Stimulated activated CD4-positive, alpha-beta T cell treated with anti-CD3 and anti-CD28 coated beads, Interleukin-2, amount 100 ng/mL, for 48 hours (primary cell): ENCODE measurements at places on chromosomes 1 and 21.

- no peak for DNase-seq
These were observed 45.2 kb downstream of the CLIC4 start for GRCh38 chr1:24790490-24790889.

- no peak for DNase-seq
These were observed 437.5 kb upstream of the VAMP3 start for GRCh38 chr1:7333620-7334019.

DNA sequence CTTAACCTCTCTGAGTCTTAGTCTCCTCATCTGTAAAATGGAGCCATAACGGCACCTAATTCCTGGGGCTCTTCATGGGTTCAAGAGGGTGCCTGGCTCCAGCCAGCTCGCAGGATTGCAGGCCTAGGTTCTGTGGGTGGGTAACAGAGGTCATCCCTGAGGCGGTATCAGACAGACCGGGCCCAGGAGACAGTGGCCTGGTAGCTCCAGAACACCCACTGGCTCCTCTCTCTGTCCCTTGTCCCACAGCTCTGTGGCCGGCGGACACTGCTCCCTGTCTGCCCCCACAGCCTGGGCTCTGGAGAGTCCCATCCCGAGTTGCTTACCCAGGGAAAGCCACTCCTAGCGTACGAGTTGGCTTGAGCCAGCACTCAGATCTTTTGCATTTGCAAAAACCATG is 150.3 kb downstream of the PEX14 start:
- no peak for DNase-seq

DNA sequence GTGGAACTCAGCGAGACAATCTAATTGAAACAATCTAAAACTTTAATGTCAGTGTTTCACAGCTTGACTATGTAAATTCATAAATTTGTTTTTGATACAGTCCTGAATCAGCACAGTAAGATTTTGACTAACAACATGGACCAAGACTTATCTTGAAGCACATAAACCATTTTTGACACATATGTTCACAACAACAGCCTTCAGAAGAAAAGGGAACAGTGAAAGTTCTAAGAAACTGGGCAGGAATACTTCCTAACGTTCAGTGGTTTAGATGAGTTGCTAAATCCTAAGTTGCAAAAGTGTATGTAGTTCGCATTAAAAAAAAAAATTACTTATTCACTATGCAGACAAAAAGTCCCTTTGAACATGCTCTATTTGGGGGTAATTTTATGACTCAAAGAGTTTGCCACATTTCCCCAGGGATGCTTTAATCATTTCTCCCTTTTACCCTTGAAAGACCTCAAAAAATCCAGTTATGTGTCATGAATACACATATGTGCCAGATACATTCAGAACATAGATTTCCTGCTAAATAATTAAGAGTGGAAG is 120.2 kb downstream of the MRPL39 start:
- DNase-seq, result no peak

- no peak for DNase-seq
These were observed 20.5 kb downstream of the SOX13 start for GRCh38 chr1:204093421-204093717.

GRCh38 chr1:234676103-234676594 is 66.2 kb upstream of the IRF2BP2 start:
- peak; percentile 37 for DNase-seq

- DNase-seq, result no peak
These were observed 122.4 kb upstream of the COL6A1 start for GRCh38 chr21:45859041-45859761.

DNA sequence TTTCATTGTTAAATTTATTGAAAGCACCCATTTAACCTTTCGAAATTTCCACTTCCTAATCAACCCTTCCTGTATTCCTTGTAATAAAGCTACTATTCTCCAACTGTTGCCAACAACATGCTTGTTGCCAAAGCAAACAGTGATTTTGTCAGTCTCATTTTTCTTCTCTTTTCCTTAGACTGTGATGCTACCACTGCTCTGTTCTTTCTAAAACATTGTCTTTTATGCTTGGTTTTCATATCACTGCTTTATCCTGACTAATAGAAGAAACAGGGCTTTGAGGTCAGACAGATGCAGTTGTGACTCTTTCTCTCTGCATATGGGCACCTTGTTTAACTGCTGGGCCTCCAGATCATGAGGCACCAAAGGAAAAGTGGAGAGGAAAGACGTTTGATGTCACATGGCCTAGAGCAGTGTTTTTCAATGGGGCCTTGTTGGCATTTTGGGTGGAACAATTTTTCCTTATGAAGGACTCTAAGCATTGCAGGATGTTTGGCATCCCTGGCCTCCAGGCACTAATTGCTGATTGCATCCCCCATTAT is 56.1 kb downstream of the HMCN1 start:
- no peak for DNase-seq

DNA sequence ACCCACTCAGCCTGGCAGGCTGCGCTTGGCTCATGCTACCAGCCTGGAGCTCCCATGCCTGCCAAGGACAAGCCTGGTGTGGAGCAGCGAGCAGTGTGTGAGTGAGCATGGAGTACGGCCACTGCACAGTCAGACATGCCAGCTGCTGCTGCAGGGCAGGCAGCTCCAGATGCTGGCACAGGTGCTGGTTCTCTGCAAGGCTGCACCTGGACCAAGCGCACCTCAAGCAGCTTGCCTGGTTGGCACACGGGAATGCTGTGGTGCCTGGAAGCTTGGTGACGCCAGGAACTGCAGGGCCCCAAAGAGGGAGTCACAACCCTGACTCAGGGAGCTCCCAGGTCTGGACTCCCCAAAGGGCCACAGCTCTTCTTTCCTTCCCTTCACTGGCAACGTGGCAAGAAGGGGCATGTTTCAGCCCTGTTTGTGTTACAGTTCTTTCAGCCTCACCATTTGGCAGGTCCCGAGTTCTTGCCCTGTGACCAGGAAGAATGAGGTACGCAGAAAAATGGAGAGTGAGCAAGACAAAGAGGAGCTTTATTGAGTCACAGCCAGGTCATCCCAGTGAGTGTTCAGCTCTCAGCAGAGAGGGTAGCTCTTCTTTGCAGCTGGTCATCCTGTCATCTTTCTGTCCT is 26.1 kb downstream of the ACOT7 start:
- no peak for DNase-seq

DNA sequence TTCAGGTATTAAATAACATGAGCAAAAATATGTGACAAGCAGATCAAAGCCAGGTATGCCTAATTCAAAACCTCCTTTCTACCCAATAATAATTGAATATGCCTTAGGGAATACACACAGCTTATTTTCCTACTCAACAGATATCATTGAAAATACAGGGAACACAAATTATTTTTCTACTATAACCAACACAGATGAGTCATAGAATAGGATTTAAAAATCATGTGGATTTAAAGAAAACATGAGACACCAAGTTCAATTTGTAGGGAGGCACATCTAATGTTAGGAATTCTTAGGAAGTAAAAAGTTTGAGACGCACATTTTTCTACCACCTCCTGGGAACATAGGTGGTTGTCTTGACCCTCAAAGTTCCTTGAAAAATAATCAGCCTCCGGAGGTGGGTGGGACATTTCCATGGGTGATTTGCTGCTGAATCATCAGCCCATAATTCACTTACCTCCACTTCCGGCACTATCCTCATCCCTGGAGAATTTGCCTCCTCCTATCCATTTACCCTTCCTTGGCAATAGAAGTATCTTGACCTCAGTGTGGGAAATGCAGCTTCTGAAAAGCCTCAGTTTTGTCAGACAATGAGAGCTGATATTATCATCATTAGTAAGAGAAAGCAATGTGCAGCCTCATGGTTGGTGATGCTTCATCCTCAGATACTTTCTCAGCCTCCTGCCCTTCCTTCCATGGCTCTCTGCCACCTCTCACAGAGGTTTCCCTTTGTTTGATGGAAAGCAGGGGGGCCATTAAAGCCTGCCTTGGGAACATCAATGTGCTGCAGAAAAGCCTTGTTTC is 33.5 kb upstream of the RGS4 start:
- DNase-seq, result no peak

- DNase-seq, result no peak
These were observed 43.5 kb downstream of the UBASH3A start for GRCh38 chr21:42447182-42447581.

DNA sequence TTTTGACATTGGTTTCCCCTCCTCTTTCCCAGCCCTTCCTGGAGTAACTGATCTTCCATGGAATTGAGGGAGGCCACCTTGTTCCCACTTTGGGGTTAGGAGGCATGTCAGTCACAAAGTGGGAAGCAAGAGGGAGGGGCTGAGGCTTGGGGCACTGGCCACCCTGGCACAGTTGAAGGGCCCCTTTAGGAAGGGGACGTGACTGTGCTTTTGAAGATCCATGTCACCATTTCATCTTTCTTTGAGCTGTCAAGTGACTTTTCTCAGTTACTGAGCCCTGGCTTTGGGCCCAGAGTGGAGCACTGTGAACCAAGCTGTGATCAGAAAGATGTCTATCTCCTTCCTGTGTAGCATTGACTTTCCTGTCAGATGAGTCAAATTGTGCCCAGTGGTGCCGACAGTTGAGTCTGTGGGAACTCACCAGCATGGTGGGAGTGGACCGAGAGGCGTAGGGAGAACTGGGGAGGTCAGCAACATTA is 38.5 kb upstream of the TDRD10 start:
- DNase-seq, result peak; percentile 55

- DNase-seq, result no peak
These were observed 246.9 kb upstream of the ST6GALNAC5 start for GRCh38 chr1:76620371-76620770.

DNA sequence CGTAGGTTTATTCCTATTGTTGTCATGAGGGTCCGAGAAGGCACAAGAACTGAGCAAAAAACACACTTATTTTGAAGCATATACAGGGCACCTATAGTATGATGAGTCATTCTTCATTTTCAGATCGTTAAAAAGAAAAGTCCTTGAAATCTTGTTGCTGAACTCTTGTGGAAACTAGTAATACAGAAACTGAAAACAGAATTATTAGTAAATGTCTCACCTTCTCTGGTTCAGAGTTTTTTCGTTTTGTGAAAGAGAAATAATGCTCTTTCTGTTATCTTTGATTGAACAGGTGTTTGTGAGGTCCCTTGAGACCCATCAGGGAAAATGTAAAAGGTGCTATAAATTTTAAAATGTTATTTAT is 102.0 kb upstream of the COA6 start:
- DNase-seq, result no peak

DNA sequence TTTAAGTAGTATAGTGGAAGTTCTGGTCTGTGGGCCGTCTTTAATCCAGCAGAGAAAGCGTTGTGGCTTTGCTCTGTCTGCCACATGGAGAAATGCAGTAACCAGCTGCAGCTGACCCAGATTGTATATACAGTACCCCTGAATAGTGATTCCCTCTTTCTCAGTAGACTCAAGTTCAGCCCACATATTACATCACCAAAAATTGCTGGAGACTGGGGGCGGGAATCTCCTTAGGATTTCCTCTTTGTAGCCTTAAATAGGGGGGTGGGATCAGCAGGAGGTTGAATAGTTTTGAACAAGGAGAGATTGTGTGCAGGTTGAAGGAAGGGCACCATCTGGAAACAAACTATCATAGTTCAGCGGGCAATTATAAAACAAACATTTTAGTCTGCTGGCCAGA is at the start of gene ANGPTL1:
Gene ANGPTL1 (minus strand): TSS at position 134 of the 400 bp plus-strand sequence. CDS start 5,301 bp downstream, outside the sequence.
- no peak for DNase-seq

GRCh38 chr1:235527196-235527814 is 23.1 kb upstream of the B3GALNT2 start:
- DNase-seq, result no peak

- no peak for DNase-seq
These were observed 46.3 kb downstream of the RAB3GAP2 start for GRCh38 chr1:220225957-220226356.

DNA sequence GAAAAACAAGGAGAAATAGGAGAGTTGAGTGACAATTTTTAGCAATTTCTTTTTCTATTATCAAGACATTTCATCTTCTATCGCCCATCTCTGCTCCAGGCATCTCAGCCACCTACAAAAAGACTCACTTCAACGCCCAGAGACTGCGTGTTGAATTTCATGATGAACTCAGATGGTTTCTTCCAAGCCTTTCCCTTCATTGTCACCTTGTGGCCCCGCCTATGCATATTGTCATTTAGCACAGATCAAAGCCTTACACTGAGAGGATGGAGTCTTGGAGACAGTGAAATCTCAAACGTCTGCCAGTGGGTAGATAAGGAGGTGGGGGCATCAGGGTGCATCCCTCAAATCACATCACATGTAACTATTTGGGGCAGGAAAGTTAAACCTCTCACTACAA is 319.4 kb downstream of the SIPA1L2 start:
- DNase-seq, result no peak

DNA sequence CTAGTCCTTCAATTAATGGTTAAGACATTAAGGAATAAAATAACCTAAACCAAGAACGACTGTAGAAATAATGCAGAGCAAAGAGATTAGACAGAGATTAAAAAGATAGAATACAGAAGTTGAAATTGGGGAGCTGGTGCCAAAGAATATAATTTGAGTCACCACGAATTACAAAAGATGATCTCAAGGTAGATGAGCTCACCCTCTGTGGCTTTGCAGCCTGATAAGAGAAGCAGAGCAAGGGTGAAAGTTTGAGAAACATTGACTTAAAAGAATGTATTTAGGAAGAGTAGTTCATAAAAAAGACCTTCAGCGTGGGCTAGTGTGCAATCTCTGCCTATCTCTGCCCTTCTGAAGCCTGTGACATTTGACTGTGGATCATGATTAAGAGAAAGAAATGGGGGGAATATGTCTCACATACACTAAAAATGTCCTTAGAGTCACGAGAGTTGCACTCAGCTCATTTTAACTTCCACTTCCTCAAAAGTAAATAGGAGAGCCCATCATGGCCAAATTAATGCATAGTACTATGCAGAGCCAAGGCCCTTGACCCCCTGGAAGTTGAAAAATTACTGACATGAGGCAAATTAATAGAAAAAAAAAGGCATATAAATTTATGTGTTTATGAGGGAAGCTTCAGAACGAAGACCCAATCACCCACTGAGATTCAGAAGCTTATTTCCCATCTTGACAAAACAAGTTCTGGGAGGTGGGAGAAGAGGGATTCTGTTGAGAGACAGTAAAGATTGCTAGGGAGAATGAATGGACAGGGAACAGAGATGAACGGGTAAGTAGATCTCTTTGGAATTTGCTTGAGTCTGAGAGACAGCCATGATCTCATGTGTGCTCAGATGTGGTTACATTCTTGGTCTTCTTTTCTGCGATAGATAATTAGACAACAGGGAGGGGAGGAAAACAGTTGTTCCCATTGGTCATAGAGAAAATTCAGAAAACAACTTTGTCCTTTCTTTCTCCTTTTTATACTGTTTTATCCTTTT is 395.4 kb upstream of the LRRC7 start:
- no peak for DNase-seq

DNA sequence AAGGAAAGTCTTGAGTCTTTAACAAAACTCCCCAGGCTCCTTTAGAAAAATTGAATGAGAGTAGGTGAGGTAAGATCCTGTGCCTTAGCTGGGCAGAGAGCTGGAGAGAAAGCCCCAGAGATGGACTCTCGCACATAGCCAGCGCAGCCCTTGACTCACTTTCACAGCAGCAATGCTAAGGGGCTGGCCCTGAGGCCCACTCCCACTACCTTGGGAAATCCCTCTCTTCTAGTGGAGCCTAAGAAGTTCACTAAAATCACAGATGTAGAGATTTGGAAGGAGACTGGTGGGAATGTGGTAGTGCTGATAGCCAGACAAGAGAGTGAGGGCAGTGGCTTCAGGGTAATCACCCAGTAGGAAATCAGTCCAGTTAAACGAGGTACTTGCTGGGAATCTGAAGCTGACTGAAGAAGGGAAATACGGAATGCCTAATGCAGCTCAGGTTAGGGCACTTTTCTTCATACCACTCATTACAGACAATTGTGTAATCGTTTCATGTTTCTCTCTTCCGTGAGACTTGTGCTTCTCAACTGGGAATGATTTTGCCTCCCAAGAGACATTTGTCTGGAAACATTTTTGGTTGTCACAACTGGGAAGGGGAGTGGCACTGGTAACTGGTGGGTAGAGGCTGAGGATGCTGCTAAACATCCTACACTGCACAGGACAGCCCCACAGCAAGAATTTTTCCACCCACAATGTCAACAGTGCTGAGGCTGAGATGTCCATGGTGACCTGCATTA is 42.4 kb upstream of the LRRC8C start:
- no peak for DNase-seq
